HFFc6 (cell line): ENCODE measurements at places on chromosomes 6 and 20. TPM values are rescaled to one million over a fixed set of nuclear protein-coding genes. Genes with fewer than 3 reads are reported as not detected.

Gene SLC13A3
- 2.8 to 3.5 TPM (median 3.1 TPM) in 3 replicates for total RNA-seq

Gene SIRPB1
- not detected in 3 replicates for total RNA-seq

Gene GSTA2
- total RNA-seq = not detected in 3 replicates

Gene R3HDML
- not detected in 3 replicates for total RNA-seq

Gene MEI4
- total RNA-seq = not detected in 3 replicates

Gene EGFL8
- total RNA-seq = 3.2 to 4.4 TPM (median 4.3 TPM) in 3 replicates

Gene EYS
- not detected in 3 replicates for total RNA-seq

Gene MYB
- 0.18 to 0.21 TPM (median 0.19 TPM) in 3 replicates for total RNA-seq

Gene SLC12A5
- total RNA-seq = 0.45 TPM in 1 of 3 replicates, not detected in the others

Gene HTR1E
- total RNA-seq = not detected in 3 replicates

Gene TPD52L1
- total RNA-seq = 11.2 to 36.8 TPM (median 15.1 TPM) in 3 replicates

Gene CEP162
- total RNA-seq = 2.9 to 3.8 TPM (median 3.1 TPM) in 3 replicates

Gene LGSN
- not detected in 2 replicates for total RNA-seq
